ENCODE measurements at places on chromosomes 6 and 20.

GRCh38 chr20:44173846-44174245, 13.1 kb downstream of the JPH2 start:
- no peak for DNase-seq

DNA sequence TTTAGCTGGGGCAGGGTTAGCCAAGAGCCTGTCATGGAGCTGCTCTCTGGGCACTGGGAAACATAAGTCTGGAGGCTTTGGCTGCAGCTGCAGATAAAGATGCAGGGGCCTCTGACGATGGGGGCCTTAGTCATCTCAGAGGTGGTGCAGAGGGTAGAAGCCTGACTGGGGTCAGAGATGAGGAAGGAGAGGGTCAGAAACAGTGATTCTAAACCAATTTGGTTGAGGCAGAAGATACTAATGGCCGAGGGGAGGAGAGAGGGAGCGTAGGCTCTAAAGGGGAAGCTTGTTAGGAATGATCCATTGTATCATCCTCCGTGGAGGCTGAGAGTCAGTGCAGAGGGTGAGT, 33.8 kb downstream of the PLEKHG1 start:
- DNase-seq, result no peak

DNA sequence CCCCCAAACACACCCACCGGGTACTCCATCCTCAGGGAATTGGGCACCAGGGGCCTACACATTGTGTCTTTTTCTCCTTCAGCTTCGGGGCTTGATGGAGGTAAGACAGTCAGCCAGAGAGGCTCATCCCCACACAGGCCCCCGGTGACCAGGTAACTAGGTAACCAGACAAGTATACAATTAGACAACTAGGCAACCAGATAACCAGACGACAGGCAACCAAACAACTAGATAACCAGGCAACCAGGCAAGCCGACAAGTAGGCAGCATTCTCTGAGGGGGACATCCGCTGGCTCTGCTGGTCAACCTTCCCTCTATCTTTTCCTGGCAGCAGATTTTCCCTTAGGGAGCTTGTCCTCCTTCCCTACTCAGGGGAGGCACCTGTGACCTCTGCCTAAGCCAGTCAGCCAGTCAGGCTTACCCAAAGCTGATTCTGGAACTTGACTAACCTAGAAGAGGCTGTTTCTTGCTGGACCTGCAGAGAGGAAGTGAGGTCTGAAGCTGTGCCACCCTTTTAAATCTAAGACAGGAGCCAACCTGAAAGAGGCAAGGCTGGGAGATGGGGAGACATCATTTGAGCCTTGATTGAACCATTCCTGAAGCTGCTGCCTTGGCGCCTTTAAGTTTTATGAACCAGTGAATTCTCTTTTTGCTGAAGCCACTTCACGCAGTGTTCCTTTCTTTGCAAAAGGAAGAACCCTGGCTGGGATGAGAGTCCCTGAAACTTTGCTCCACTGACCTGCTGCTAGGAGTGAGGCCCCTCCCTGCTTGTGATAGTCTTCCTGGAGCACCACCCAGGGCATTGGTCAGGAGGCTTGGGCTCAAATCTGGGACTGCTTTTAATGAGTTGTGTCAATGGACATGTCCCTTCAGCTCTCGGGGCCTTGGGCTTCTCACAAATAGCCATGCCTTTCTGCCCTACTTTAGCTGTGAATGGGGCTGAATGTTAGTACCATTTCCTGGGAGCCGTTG, 96.4 kb upstream of the RNF24 start:
- DNase-seq, result no peak

- DNase-seq, result no peak
Observed at GRCh38 chr6:16725145-16725864, 36.0 kb downstream of the ATXN1 start.

GRCh38 chr20:49969234-49969633, 13.5 kb upstream of the SNAI1 start:
- no peak for DNase-seq

DNA sequence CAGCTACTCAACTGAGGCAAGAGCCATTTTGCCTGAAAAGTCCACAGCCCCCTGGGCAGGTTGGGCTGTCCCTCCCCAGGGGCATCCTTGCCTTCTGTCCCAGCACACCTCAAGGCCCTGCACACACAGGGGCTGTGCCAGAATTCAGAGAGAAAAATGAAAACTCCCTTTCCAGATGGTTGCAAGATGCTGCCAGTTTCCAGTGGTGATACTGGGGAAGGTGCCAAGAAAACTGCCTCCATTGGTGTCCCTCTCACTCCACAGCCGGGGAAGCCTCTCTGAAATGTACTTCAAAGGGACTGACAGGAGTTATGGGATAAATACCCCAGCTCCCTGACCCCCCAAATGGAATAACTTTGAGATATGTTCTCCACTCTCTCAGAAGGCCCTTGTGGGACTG, 154.2 kb upstream of the MAFB start:
- no peak for DNase-seq

- no peak for DNase-seq
Observed at GRCh38 chr6:129497481-129498441, 212.2 kb downstream of the ARHGAP18 start.

DNA sequence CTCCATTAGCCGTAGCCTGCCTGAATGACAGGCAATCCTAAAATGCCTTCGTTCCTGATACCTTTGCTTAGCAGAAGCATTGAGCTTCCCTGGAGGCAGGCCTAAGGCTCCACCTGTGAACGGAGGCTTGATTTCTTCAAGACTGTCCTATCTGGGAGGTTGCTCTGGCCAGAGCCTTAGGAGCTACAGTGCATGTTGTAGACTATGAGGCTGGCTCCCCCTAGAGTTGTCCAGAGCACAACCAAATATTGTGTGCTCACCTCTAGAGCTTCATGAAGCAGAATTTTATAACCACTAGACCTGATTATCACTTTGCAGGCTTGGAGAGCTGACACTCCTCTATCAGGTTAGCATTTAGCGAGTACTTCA, 217.8 kb downstream of the MAFB start:
- no peak for DNase-seq

GRCh38 chr20:11137688-11138087, 463.9 kb upstream of the JAG1 start:
- DNase-seq, result no peak

DNA sequence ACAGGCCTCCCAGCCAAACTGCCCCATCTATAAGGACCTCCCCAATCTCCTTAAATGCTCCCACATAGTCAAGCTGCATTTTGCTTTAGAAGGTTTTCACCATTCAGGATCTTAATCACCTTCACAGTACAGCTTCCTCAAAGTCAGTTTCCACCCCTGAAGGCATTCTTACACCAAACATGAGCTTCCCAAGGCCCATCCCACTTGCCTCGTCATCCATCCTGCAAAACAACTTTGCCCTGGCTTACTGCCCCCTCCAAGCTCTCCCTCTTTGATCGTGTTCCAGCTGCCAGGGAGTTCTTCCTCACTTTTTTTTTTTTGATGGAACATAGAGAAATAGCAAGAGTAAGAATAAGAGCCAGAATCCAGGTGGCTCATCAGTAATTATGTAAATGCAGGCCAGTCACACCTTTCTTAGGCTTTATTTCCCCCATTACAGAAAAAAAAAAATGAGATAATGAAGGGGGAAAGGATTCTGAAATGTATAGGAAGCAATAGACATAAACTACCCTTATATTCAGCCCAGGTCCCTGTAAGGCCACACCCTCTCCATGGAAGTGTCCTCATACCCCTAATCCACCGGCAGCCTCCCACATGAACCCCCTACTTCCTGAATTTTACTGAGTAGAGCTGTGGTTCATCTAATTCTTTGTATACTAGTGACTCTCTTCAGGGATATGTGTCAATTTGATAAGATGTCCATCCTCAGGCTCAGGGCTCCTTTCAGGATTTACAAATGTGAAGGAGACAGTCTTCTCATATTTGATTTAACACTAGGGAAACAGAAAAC, 12.7 kb downstream of the TRIM27 start:
- no peak for DNase-seq

DNA sequence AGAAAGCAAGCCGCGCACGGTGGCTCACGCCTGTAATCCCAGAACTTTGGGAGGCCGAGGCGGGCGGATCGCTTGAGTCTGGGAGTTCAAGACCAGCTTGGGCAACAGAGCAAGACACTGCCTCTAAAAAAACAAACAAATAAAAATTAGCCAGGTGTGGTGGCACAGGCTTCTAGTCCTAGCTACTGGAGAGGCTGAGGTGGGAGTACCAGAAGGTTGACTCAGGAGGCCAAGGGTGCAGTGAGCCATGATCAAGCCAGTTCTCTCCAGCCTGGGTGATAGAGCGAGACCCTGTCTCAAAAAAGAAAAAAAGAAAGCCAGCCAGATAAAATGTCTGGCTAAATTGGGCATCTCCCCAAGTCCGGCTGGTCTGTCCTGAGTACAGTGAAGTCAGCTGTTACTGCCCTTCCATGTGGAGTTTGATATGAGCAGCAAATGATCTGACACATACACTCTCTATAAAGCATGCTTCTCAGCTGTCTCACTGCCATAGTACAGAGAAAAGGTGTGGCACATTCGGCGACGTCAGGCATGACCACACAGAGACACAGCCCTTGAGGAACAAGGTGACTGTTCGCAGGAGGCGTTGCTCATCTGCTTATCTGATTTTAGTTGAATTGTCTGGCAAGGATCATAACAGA, 13.0 kb downstream of the CD83 start:
- DNase-seq, result no peak

- DNase-seq, result no peak
Observed at GRCh38 chr6:41640426-41640825, 2.2 kb downstream of the MDFI start.

DNA sequence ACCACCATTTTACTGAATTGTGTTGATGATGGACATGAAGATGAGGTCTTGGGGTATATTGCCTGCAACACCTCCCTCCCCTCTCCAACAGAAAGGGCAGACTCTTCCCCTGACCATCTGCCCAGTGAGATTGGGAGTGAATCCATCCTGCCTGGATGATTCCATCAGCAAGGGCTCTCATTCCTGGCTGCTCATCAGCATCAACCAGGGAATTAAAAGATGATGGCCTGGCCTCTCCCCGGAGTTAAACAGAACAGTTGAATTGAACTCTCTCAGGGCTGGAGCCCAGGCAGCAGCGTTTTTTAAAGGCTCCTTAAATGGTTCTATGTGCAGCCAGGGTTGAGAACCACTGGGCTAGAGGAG, 14.6 kb upstream of the MRPS18A start:
- DNase-seq, result no peak

GRCh38 chr6:150280703-150281102, 88.1 kb upstream of the IYD start:
- DNase-seq, result no peak

- DNase-seq, result no peak
Observed at GRCh38 chr6:129989396-129989795, 29.0 kb upstream of the L3MBTL3 start.

GRCh38 chr20:25020345-25020744, 27.8 kb upstream of the APMAP start:
- no peak for DNase-seq

GRCh38 chr6:317448-318144, 25.3 kb downstream of the DUSP22 start:
- no peak for DNase-seq

GRCh38 chr6:135922746-135923145, 71.2 kb downstream of the PDE7B start:
- no peak for DNase-seq

DNA sequence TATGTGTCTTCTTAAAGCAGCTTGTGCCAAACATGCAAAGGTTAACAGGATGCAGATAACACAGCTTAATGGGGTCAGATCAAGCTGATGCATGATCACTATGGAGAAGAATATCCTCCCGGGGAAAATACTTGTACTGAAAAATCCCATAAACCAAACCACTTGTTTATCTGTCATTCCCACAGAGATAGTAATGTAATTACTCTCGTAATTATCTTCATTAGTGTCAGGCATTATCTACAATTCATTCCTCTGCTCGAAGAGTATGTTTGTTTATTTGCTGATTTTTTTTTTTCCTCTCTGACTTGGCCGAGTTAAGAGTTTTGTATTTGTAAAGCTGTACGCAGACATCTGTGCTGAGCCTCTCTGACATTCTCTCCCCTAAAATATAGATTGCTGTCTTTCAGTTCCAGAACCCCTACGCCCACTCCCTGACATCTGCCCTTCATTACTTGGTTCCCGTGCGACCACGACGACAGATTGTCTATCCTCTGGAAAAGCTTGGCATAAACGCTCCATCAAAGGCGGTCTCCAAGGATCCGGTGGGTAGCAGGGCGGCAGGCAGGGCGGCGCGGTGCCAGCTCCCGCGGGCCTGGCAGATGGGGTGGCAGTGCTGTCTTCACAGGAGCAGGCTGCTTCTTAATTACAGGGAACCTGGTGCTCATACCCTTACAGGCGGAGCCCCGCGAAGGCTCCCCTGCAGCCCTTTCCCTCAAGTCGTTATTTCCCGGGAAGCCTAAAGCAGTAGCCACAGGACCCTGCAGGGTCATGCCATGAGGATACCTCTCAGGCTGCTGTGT, 147.2 kb downstream of the CFAP61 start:
- DNase-seq, result no peak

DNA sequence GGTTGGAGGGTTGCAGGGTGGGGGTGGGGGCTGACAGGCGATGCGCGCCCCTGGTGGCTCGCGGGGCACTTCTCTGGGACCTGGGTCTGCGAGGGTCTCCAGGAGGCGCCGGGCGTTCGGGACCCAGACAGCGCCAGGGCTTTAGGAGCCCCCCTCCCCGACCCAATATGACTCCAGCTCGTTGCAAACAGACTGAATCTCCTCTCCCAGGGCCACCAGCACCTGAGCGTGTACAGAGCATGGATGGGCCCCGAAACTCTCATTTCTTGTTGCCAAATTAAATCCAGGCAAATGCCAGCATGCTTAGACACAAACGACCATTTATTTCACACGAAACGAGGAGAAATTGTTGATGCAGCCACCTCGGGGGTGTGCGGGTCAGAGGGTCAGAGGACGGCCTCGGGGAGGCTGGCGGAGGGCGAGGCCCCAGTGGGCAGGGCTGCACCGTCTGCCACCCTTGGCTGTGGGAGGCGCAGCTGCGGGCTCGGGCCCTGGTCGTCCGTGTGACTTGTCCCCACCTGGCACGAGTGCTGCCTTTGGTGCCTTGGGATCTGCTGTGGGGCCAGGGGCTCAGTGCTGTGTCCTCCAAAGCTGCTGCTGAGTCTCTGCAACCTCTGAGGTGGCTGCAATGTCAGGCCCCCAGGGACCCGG, 20.9 kb upstream of the GATA5 start:
- DNase-seq, result no peak

DNA sequence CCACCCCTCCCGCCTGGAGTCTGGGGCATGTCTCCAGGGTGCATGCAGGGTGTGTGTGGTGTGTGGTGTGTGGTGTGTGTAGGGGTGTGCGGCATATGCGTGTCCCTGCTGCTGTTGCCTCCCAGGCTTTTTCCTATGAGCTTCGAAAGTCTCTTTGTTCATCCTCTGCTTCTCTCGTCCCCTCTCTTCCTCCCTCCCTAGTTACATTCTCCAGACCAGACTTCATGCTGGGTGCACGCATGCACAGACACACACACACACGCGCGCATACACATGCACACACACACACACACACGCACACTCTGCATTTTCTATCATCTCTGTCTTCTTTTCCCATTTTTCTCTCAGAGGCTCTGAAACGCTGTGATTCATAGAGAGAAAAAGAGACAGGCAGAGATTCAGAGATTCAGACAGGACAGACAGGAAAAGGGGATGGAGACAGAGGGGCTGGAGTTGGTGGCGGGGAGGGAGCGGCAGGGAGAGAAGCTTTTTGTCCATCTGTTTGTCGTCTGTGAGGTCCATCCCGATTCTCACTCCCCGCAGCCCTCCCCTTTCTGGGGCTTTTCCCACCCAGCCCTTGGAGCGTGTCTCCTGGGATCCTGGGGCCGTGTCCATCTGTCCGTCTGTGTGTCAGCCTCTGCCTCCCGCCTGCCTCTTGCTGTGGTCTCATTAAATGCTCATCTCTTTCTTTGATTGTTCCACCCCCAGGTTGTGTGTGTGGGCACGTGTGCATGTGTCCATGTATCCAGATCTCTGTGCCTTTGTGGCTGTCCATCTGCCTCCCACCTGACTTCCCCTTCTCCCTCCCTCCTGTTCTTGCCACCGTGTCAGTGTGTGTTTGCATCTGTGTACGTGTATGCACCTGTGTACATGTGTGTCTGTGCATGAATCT, 62.6 kb downstream of the SRC start:
- DNase-seq, result no peak
